ENCODE measurements at places on chromosomes 5 and 9.

- no peak for DNase-seq
Measured at GRCh38 chr5:39498278-39498952, 73.6 kb upstream of the DAB2 start.

DNA sequence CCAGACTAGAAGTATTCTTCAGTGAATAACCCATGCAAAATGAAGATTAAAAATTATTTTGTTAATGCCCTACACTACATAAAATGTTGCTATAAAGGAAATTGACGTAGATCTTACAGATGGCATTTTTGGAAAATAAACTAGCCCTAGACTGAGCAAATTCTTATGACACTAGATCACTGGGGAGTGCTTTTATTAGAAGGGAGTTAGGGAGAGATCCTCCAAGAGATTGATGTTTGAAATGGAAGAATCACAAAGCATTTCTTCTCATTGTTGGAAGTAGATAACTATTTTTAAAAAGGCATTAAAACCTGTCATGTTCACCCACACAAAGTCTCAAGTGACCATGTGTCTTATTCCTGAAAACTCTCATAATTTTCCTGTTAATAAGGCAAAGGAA lies 351.1 kb upstream of the TLE4 start:
- peak; percentile 44 for DNase-seq

DNA sequence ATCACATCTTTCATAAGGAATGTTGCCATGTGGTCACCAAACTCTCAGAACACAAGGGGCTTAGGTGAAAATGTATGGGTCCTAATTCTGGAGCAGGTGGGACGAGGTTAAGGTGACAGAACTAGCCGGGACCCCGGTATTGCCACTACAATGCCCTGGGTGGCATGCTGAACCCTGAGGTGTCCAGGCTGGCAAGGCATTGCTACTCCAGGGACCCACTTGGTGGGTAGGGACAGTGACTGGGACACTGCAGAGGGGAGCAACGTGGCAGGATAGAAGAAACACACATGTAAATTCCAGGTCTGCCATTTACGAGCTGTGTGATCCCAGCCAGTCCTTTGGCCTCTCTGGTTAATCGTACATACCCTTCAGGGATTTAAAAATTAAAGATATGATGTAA lies 206.9 kb upstream of the MVB12B start:
- no peak for DNase-seq

DNA sequence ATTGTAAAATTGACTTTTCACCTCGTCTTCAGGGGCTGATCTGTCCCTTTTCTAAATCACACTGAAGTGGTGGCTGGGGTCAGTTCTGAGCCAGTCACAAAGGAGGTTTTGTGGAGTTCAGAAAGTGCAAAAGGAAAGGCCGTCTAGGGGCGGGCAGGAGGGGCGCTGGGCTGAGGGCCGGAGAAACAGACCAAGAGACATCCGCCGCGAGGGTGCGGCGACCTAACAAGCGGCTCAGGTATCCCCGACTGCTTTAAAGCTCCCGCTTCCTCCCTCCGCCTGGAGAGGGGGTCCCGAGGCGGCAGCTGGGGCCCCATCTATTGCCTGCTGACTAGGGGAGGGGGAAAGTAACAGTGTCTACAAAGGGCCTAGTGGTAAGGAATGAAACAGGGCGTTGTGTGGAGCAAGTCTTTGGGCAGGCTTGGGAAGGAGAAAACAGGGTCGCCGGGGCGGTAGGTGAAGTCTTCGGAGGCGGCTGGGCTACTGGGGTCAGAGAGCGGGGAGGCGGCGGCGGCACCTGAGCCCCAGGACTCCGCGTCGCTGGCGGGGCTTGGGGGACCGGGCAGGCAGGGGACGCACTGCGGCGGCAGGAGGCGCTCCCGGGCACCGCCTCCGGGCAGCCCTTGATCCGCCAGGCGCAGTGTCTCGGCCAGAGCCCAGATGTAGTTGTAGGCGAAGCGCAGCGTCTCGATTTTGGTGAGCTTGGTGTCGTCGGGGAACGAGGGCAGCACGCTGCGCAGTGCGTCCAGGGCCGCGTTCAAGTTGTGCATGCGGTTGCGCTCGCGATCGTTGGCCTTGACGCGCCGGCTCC lies 950 bp downstream of the NEUROG1 start:
- DNase-seq: no peak

- DNase-seq: no peak
Measured at GRCh38 chr9:96859461-96860198, 5.3 kb upstream of the ZNF782 start.

DNA sequence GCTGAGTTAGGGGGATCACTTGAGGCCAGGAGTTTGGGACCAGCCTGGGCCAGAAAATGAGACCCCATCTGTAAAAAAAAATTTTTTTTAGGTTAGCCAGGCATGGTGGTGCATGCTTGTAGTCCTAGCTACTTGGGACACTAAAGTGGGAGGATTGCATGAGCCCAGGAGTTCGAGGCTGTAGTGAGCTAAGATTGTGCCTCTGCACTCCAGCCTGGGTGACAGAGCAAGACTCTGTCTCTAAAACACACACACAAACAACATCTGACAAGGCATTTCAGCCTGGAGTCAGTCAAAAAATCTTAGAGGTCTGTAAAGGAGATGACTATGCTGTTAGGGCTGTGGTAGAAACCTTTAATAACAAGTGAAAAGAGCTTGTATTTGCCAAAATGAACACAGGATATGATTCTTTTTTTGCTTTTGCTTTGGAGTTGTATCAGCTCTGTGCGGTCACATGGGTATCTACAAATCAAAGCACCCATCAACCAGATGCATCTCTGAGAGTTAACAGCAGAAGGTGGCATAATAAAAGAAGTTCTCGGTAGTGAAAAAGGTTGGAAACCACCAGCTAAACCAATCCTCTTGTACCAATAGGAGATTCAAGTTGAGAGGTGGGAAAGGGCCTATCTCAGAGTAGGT lies 3.6 kb upstream of the PSMD5 start:
- DNase-seq: no peak

- no peak for DNase-seq
Measured at GRCh38 chr5:26535215-26535614, 503.2 kb downstream of the CDH9 start.

DNA sequence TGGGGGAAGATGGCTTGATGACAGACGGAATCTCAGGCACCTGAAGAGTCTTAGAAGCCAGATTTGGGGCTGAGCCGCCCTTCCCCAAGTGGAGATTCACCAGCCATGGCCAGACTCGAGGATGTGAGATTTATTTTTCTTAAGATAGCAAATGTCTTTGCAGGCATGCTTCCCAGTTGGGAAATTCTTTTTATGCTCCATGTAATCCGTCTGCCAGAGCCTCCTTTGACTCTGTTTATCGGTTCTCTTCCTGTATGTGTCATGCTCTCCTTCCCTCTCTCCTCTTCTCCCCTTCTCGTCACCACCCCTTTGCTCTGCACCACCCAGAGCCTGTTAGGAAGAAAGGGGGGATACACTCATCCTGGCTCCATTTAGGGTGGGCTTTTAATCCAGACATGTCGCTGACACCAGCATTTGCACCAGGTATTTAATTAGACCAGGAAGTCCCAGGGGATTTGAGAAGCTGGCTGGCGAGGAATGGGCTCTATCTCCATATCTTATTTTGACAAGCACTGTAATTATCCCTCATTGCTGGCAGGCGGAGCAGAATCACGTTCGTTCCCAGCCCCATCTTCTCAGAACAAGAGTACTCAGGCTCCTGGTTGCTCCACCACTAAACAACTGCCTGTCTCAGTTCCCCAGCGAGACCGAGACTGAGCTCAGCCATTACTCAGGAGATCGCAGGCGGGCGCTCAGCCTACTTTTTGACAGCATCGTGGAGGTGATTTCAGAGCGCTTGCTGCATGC lies 50.9 kb downstream of the KCNIP1 start:
- DNase-seq: no peak

- DNase-seq: no peak
Measured at GRCh38 chr5:140083120-140083519, 30.8 kb upstream of the PURA start.

GRCh38 chr9:122402403-122402871 lies 31.6 kb downstream of the PTGS1 start:
- peak; percentile 85 for DNase-seq

DNA sequence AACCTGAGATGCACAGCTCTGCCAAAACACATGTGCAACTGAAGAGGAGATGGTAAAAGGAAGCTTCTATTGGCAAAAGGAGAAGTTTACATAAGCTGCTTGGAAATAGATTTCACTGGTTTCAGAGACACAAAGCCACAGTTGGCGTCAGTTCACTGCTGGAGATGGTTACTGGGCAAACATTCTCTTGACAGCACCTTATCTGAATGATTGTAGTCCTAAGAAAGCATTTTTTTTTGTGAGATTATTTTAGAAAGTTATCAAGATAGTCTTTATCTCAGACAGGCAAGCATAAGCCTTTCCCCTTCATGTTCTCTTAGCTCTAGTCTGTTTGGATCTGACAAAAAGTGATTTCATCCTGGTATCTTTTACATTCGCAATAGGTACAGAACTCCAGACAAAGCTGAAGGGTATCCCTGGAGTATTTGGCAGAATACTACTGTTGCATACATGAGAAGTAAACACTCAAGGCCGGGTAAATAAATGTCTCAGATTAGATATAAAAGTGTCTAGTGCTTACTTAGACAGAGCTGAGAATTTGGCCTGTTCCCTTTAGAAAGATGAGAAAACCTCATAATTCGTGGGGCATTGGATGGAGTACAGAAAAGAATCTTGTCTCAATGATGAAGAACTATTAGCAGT lies 1668.0 kb upstream of the NUDT12 start:
- DNase-seq: no peak

- no peak for DNase-seq
Measured at GRCh38 chr5:20680718-20681302, 692.8 kb upstream of the CDH18 start.

DNA sequence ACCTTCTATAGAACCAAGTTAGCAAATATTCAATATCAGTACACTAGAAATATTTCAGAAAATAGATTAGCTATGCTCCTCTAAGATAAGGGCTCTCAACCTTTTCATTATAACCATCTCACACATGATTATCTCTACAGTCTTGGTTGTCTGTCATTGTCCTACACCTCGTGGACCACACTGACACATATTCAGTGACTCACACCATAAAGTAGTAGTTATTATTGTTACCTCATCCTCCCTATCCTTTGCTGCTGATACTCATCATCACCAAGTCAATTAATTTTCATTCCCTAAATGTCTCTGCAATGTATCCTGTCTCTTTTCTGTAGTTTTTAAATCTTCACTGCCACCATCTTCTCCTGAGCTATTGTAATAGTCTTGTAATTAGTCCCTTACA lies 1309.2 kb upstream of the C9orf72 start:
- no peak for DNase-seq

DNA sequence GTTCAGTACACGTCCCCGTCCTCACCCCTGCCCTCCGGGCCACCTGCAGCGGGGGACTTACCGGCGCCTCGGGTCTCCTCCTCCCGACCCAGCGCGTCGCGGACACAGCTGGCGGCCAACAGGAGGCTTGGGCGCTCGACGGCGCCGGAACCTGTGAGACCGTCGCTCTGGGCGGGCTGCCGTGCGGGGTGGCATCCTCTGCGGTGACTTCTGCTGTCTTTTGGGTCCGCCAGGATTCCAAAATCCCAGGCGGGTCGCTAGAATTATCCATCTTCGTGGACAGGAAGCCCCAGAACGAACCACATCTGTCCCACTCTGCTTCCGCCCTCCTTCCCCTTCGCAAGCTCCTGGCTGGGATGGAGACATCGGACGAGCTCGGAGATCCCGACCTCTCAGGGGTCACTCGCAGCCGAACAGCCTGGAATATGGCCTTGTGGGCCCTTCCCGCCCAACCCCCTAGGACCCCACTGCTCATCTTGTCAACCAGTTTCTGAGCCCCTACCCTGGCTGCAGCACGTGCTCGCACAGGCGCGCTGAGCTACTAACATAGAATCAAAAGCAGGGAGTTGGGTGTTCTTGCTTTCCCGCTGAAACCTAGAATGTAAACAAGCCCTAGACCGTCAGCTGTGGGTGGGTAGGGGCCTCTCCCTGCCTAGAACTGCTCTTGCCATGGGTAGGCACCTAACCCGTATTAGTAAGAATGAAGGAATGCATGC lies 947 bp upstream of the MARCHF3 start:
- no peak for DNase-seq

DNA sequence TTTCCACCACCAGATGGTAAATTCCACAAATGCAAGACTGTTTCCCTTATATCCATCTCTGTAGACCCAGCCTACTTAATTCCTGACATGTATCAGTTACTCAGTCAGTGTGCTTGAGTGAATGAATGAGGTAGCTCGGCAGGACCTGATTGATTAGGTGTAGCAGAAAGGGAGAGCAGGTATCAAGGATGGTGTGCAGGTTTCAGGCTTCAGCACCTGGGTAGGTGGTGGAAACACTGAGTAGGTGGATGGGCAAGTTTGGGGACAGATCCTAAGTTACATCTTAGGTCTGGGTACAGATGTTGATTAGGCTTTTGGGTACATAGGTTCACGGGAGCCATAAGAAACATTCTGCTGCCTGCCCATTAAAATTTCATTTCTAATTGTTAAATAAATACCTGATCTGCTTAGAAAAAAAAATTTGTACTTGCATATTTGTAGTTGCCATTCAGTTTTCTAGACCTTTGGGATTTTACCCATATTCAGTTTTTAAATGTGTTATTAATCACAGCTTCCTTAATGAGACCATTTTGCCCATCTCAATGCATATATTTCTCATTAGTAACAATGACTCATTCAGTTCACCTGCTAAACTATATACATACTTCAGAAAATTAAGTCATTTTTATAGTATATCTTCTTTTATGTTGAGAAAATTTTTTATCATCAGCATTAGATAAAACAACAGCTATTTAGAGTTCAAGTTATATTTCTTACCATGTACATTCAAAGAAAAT lies 111.8 kb downstream of the INIP start:
- no peak for DNase-seq

DNA sequence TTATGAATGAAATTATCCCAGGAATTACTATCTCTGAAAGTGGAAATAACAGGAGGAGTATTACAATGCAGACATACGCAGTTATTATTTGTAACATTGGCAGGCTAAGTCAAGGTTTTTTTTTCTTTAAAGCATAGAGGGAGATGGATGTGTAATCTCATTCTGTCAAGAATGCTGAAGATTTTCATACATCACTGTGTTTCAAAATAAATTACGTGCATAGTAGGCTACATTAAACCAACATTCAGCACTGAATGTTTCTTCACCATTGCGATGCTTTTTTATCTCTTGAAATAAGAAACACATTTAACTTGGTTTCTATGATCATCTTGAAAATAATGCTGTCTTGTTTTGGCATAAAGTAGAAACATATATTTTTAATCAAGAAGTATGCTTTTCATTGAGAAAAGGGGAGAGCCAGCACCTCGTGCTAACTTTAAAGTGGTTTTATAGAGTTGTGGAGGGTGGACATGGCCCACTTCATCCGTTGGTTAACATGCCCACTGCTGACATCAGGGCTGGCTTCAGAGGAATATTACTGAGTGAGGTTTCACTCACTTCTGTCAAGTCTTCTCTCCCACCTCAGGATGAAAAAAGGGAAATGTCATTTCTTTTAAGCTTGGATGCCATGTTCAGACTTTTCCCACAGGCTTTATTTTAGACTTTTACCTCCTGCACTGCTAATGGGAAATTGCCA lies 203.6 kb upstream of the MEF2C start:
- no peak for DNase-seq

DNA sequence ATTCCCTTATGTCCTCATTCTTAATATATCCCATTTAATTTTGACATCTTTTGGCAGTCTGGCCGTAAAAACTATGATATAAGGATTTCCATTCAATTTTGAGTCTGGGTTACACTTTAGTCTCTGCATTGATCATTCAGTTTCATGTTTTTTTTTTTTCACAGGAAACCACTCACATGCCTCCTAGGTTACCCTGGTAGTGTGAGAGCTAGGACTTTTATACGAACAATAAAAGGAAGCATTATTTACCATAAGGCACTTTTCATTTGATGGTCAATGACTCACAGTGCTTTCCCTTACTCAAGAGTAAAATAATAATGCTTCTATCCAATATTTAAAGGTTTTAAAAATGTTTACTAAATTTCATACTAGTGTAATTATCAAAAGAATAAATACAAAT lies 16.4 kb upstream of the DMAC1 start:
- DNase-seq: no peak
